Activated CD8-positive, alpha-beta memory T cell treated with anti-CD3 and anti-CD28 coated beads for 36 hours (primary cell): ENCODE measurements at places on chromosomes 1 and 21. TPM values are rescaled to one million over a fixed set of nuclear protein-coding genes. Genes with fewer than 3 reads are reported as not detected.

DENND2D gene
- 232 TPM for total RNA-seq

PHLDA3 gene
- 8.7 TPM for total RNA-seq

OR2T2 gene
- not detected for total RNA-seq

MFN2 gene
- 92.6 TPM for total RNA-seq

CCDC17 gene
- total RNA-seq = 1.3 TPM

HAO2 gene
- total RNA-seq = not detected

CAMSAP2 gene
- total RNA-seq = 2.7 TPM

THEMIS2 gene
- 17.1 TPM for total RNA-seq

KRTAP7-1 gene
- total RNA-seq = not detected

LCE1A gene
- total RNA-seq = not detected

TRAF3IP3 gene
- 196 TPM for total RNA-seq

TFF2 gene
- not detected for total RNA-seq

FH gene
- 98.2 TPM for total RNA-seq

SLC37A1 gene
- 13.6 TPM for total RNA-seq

FHAD1 gene
- not detected for total RNA-seq

CCDC30 gene
- total RNA-seq = 1.9 TPM

KDF1 gene
- total RNA-seq = not detected

UTS2 gene
- total RNA-seq = not detected

TNNI3K gene
- not detected for total RNA-seq

STRIP1 gene
- 32.3 TPM for total RNA-seq

EPHA8 gene
- total RNA-seq = not detected

CR2 gene
- total RNA-seq = 0.48 TPM

LENEP gene
- 0.61 TPM for total RNA-seq

ADSS2 gene
- 71.0 TPM for total RNA-seq

RNU1-1 gene
- 1,003 TPM for total RNA-seq

TMIGD3 gene
- 0.25 TPM for total RNA-seq

LRRC71 gene
- total RNA-seq = not detected

TCHHL1 gene
- total RNA-seq = not detected

SPRR2F gene
- total RNA-seq = not detected

OPRD1 gene
- total RNA-seq = not detected

KNCN gene
- not detected for total RNA-seq
